Skin of body (tissue), 3 donors: ENCODE measurements at places on chromosomes 11 and 22.
A peak's percentile ranks its signal among the peaks of the same experiment; 100 is the strongest.

- no peak for DNase-seq
These were observed 247.3 kb downstream of the NXPE2 start for GRCh38 chr11:114925591-114925990.

DNA sequence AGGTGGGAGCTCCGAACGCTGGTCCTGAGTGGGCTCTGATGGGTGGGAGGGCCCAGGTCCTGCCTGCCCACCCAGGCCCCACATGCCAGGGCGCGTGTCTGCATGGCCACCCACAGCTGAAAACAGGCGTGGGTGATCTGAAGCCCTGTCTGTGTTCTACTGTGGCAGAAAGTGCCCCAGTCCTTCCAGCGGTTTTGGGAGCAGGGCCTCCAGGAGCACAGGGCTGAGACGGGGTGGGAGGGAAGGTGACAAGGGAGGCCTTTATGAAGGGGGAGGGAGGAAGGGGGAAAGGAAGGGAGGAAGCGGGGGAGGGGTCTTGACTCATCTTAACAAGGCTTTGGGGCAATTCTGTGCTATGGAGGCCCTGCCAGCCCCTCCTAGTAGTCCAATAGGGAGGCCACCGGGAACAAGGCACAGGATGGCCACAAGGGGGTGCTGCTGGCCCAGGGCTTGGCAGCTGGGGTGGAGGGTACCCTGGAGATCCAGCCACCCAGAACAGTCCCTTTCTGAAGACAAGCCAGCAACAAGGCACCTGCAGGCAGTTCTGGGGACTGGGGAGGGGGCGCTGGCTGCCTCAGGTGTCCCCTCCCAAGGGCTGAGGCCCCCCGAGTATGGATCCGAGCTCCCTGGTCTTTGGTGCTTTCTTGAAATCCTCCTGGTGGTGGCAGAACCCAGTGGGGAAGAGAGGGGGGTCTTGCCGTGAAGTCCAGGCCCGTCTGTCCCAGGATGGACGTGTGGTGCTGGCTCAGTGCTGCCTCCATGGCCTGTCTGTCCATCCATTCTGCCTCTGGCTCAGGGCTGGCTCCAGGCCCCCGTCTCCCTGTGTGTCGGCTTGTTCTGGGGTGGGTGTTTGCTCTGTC, 6.3 kb upstream of the FADS3 start:
- DNase-seq = peak; percentile 16

DNA sequence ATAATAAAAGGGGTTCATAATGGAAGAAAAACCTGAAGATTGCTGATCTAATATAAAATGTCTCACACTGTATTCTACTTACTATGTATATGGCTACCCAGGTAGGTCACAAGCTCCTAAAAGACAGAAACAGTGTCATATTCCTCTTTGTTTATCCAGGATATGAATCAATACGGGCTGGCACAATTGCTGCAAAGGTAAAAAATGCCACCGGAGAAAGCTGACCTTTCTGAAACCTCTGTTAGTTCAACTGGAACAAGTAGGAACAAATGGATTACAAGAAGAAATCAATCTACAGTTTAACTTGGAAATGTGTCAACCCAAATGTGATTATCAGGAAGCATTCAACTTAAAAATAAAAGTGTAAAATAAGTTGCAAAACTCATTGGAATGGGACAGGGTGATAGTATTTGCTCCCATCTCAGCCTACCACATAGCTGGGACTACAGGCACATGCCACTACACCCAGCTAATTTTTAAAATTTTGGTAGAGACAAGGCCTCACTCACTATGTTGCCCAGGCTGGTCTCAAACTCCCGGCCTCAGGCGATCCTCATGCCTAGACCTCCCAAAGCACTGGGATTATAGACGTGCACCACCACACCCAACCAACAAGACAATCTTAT, 27.6 kb downstream of the SLC35F2 start:
- no peak for DNase-seq

GRCh38 chr22:45302751-45303150, 7.0 kb upstream of the FAM118A start:
- DNase-seq = no peak

DNA sequence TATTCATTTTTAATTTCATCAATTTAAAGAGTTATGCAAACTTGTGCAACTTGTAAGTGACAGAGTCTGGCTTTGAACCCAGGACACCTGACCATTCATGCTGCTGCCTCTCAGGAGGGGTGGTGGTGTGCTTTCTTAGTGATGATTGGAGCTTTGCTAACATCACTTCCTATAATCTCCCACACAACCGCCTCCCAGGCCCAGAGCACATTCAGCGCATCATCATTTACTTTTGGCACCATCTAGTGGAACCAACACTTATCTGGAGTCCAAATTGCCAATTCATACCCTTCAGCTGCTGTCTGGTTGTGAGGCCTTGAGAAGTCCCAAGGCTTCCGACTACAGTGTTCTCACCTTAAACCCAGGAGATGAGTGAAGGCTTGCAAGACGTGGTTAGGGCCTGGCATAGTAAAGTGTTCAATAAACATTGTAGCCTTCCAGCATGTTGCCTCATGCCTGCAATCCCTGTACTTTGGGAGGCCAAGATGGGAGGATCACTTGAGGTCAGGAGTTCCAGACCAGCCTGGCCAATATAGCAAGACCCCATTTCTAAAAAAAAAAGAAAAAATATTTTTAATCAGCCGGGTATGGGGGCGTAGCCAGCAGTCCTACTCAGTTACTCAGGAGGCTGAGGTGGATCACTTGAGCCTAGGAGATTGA, 1.1 kb upstream of the TTLL1 start:
- DNase-seq = peak; percentile 87

DNA sequence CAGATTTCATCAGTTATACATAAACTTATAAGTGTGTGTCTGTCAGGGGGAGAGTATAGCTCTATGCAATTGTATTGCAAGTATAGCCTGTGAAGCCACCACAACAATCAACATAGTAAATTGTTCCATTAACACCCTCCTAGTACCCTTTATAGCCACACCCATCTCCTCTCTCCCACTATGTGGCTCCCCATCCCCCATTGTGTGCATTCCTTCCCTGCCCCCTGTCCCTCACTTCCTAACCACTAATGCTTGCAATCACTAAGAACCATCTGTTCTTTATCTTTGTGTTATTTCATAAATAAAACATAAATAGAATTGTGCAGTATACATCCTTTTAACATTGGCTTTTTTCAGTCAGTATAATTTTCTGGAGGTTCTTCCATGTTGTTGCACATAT, 83.1 kb upstream of the SLC5A12 start:
- DNase-seq = no peak

DNA sequence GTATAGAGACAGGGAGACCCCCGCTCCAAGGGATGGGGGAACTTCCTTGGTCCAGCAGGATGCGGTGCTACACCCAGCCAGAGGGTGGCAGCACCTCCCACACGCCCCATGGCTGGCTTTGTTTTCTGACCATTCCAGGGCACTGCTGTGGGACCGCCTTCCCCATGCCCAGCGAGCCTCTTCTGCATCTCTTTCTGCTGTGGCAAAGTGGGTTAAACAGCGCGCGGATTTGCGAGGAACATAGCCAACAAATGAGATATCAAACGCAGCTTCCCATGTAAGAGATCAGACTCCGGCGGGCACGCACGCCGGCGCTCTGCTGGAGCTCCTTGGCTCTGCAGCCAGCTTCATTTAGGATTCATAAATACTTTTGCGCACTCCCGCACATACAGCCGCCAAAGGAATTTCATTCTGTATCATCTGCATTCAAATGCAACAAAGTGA, 485.8 kb upstream of the CADM1 start:
- DNase-seq = no peak

DNA sequence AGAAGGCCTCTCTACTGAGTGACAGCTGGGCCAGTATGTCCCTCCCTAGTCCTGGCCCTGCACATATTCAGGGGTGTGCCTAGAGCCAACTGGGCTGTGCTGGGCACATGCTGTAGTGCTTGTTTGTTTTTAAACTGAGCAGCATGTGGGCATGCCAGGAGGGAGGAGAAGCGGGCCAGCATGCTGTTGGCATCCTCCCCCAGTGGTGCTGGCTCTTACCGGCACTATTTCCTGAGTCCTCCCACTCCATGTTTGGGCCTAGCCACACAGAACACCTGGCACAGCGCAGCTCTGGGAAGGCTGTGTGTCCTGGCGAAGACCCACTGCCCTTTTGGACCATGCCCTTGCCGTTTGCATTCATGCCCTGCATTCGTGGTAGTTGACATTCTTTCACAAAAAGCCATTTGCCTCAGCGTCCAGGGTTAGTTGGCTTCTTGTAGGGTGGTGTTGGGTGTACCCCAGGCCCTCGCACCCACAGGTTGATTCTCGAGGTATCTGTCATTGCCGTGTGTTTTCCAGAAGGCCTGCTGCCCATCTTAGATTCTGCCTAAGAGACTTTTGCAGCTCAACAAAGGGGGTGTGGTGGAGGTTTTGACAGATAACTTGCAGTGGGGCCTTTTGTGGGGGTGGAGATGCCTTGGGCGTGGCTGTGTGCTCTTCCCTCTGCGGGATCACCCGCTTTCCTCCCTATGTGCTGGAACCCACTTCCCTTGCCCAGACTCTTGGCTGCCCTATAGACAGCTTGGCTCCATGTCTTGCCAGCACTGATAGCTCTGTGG, 13.6 kb downstream of the DGCR8 start:
- no peak for DNase-seq

DNA sequence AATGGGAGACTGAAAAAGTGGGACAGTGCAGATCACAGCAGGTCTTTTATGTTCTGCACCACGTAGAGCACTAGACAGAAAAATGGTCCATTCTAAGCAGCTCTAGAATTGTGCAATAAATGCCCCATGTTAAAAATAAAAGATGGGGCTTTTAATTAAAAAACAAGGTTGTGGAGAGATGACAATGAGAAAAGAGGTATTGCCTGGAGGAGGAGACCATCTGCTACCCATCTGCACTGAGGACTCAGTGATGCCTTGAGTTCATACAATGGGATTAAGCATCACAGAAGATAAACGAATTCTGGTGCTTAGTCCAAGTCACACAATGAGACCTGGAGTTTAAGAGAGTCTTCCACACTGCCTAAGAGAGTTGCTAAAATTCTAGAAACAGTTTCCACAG, 73.6 kb downstream of the PAK1 start:
- DNase-seq = no peak

DNA sequence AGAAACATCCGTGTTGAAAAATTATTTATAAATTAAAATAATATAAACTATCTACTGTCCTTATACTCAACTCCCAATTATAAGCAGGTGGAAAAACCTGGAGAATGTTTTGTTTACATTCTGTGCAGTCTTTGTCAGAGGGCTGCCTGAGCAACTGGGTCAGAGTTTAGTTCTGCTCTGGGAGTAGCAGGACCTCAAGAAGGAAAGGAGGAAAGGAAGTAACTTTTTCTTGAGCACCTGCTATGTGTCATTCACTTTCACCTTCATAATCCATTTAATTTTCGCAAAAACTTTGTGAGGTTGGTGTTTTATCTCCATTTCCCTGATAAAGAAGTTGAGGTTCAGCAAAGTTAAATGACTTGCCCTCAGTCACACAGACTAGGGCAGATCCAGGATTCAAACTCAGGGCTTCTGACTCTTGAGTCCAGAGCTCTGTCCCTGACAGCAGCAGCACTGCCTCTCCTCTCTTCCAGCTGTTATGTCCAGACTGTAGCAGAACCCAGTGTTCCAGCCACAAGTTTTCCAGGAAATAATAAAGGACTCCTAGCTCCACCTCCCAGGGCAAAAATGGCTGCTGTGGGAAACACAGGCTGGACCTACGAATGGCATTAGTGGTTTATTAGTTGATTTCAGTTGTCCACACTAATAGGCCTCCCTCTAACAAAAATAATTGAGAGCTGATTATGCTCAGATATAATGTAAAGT, 6.4 kb downstream of the CD3E start:
- DNase-seq = no peak

DNA sequence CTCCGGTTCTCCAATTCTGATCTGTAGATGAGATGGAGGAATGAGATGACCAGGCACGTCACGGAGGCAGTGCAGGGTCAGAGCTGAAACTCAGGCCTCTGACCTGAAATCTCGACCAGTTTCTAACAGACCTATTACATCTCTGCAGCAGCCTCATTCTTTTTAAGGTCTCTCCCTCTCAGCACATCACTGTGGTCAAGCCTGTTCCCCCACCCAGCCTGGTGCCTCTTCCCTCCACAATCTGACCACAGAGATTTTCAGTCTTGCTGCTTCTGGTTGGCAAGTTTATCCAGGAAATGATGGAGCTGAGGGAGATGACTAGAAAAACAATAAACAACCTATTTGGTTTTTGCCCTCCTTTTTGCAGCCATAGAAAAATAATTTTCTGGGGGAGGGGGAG, 9.5 kb downstream of the GRAMD1B start:
- DNase-seq = no peak

GRCh38 chr11:1592628-1593027, 5.5 kb downstream of the KRTAP5-2 start:
- DNase-seq = no peak

DNA sequence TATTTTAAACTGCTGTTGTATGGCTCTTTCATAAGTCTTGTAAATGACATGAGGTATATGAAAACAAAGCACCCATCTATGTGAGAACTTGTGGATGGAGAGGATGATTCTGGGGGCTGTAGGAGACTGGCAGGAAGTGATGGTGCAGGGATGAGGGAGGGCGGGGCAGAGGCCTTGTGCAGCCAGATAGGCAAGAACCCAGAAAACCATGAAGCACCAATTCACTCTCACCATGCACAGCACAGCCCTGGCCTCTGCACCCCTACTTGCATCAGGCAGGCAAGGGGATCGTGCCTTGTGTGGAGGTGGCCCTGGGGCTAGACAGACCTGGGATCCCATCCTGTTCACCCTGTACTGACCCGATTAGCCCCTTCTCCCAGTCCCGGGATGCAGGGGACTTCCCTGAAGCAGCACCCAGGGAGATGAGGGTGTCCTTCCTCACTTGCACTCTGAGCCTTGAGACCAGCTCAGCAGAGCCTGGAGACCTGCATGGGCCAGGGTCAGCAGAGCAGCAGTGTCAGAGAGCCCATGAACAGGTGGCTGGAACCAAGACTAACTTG, 85.5 kb downstream of the MORC2 start:
- no peak for DNase-seq

GRCh38 chr22:45599836-45600577, 71.6 kb upstream of the ATXN10 start:
- DNase-seq = no peak

DNA sequence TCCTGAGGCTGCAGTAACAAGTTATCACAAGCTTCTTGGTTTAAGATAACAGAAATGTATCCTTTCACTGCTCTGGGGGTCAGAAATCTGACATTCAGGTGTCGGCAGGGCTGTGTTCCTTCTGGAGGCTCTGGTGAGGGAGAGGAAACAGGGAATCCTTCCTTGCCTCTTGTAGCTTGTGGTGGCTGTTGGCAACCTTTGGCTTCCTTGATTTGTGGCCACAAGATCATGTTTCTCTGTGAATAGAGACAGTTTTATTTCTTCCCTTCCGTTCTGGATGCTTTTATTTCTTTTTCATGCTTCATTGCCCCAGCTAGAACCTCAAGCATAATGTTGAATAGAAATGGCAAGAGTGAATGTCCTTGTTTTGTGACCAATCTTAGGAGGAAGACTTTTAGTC, 44.0 kb downstream of the MPPED1 start:
- DNase-seq = no peak

DNA sequence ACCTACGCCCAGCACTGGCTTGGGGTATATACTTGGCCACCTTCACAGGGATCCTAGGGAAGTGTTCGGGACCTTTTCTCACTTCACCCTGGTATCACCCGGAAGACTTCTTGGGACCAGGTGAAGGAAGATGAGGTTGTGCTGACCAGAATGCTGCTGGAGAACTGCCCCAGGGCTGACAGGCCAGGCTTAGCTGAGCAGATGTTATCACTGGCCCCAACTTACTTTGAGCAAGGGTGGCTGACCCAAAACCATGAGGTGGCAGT, 4.5 kb downstream of the FTH1 start:
- DNase-seq = no peak
